Vagina (tissue), 2 donors: ENCODE measurements at places on chromosomes 5 and 9.

GRCh38 chr5:1462358-1462757, 17.1 kb upstream of the SLC6A3 start:
- no peak overlapping the region for H3K27ac ChIP-seq
- no peaks in the 10 kb centered on the region for H3K27me3 ChIP-seq
- no peak overlapping the region for H3K4me3 ChIP-seq
- no peaks in the 10 kb centered on the region for H3K36me3 ChIP-seq

- H3K27me3 ChIP-seq: no peaks in the 10 kb centered on the region
- no peak overlapping the region for H3K4me3 ChIP-seq
- no peak overlapping the region for H3K27ac ChIP-seq
- DNase-seq: no peak
- H3K4me1 ChIP-seq: no peaks in the 10 kb centered on the region
Measured at GRCh38 chr9:81132796-81133195, 556.6 kb downstream of the TLE1 start.

- H3K4me3 ChIP-seq: no peak overlapping the region
- DNase-seq: no peak
- H3K4me1 ChIP-seq: no peaks in the 10 kb centered on the region
- no peaks in the 10 kb centered on the region for H3K27me3 ChIP-seq
- H3K36me3 ChIP-seq: no peaks in the 10 kb centered on the region
- H3K27ac ChIP-seq: no peak overlapping the region
Measured at GRCh38 chr5:130034566-130035210, 130.4 kb downstream of the CHSY3 start.

GRCh38 chr9:91033797-91034196, 232.2 kb downstream of the SYK start:
- H3K27me3 ChIP-seq: no peaks in the 10 kb centered on the region
- peaks cover 22% of the 10 kb centered on the region for H3K4me1 ChIP-seq
- no peak overlapping the region for H3K4me3 ChIP-seq
- no peak overlapping the region for H3K27ac ChIP-seq
- no peaks in the 10 kb centered on the region for H3K36me3 ChIP-seq

DNA sequence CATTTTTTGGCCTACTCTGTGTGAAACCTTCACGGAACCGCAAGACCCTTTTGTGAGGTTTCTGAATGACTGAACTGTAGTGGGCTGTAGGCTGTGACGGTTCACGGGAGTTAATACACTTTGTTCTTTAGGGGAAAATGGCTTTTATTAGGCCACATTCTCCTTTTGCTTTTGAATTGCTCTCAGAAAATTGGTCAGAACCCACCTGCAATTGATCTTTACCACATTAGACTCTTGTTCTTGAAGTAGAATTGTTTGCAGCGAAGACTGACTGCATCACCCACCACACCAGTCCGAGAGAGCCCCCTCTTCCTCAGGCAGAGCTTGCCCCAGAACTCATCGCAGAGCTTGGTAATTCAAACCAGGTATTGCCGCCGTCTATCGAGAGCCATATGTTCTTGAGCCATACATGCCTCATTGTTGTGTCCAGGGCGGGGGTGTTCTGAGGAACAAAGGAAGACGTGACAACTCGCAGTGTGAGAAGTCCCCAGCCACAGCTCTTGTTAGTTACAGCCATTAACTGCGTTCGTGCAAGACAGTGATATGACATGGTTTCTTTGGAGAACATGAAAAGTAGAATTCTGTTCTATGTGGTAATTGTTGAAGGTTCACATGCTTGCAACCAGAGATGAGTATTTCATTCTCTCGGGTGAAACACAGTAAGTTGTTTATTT, 166.4 kb upstream of the OTULINL start:
- H3K27ac ChIP-seq: peak overlapping the region; percentile 4
- H3K36me3 ChIP-seq: no peaks in the 10 kb centered on the region
- H3K4me1 ChIP-seq: peaks cover 53% of the 10 kb centered on the region
- H3K27me3 ChIP-seq: no peaks in the 10 kb centered on the region

- H3K36me3 ChIP-seq: no peaks in the 10 kb centered on the region
- no peak overlapping the region for H3K4me3 ChIP-seq
- peaks cover 2% of the 10 kb centered on the region for H3K4me1 ChIP-seq
- H3K27me3 ChIP-seq: no peaks in the 10 kb centered on the region
- no peak for DNase-seq
Measured at GRCh38 chr9:126699401-126699881, 85.7 kb downstream of the LMX1B start.

DNA sequence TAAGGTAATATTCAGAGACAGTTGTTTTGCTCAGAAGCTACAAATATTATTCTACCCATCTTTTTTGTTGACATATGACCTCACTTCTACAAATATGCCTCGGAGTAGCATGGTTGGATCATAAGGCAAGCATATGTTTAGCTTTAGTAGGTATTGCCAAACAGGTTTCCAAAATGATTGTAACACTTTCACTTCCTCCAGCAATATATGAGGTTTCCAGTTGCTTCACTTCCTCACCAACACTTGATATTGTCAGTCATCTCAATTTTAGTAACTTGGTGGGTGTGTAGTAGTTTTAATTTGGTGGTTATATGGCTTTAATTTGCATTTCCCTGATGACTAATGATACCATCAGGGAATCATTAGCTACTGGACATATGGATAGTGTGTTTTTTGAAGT, 46.7 kb downstream of the TNFSF8 start:
- H3K27me3 ChIP-seq: no peaks in the 10 kb centered on the region
- H3K27ac ChIP-seq: no peak overlapping the region
- H3K4me1 ChIP-seq: no peaks in the 10 kb centered on the region
- no peak for DNase-seq

GRCh38 chr5:9624196-9624947, 5.8 kb downstream of the TAS2R1 start:
- H3K36me3 ChIP-seq: no peaks in the 10 kb centered on the region
- no peaks in the 10 kb centered on the region for H3K4me1 ChIP-seq
- DNase-seq: no peak
- no peak overlapping the region for H3K4me3 ChIP-seq

- H3K27ac ChIP-seq: no peak overlapping the region
- H3K27me3 ChIP-seq: no peaks in the 10 kb centered on the region
- no peaks in the 10 kb centered on the region for H3K4me1 ChIP-seq
- no peak for DNase-seq
Measured at GRCh38 chr5:170603578-170604565, 100.1 kb downstream of the KCNIP1 start.

DNA sequence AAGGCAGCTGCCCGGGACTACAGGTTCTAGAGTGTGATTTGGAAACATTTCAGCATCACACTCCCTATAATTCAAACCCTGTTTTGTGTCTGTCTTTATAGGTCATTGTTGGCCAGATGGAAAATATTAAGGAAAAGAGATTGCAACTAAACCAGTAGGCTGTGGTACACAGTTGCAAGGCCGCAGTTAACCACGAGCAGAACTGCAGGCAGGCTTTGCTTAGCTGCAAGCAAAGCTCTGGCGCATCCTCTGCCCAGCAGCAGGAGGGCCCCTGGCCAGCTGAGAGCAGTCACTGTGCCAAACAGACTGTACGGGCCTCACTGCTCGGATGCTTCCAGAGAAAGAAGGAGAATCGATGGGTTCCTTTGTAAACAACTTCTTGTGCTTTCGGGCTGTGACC, 204.5 kb downstream of the DENND1A start:
- DNase-seq: no peak
- H3K4me3 ChIP-seq: no peak overlapping the region
- no peaks in the 10 kb centered on the region for H3K36me3 ChIP-seq
- no peaks in the 10 kb centered on the region for H3K4me1 ChIP-seq

GRCh38 chr5:60036192-60036938, 142.8 kb upstream of the PDE4D start:
- no peaks in the 10 kb centered on the region for H3K36me3 ChIP-seq
- H3K27ac ChIP-seq: no peak overlapping the region
- no peaks in the 10 kb centered on the region for H3K4me1 ChIP-seq

DNA sequence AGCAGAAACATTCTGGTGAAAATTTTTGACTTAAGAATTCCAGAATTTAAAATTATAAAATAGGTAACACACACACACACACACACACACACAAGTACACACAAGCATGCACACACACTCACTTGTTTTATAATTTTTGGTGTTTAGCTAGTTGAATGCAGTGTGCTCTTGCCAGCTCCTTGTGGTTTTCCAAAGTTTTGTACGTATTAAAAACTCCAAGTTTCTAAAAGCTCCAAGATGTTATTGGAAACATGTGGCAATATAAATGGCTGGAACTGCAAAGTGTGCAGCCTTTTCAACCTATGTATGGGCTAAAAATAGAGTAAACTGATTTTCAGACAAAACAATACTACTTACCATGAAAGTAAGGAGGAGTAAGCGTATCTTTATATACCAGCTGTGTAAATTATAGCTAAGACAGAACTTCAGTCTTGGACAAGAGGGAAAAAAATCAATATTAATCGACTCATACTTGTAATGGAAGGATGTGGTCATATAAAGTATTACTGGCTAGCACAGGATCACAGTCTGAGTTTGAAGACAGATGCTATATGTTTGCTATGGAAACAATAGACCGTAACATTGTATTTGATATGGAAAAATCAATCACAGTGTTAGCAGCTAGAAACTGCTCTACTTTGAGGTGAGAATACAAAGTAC, 727.1 kb upstream of the GRAMD2B start:
- H3K4me1 ChIP-seq: peaks cover 21% of the 10 kb centered on the region
- H3K27me3 ChIP-seq: no peaks in the 10 kb centered on the region
- H3K36me3 ChIP-seq: no peaks in the 10 kb centered on the region

DNA sequence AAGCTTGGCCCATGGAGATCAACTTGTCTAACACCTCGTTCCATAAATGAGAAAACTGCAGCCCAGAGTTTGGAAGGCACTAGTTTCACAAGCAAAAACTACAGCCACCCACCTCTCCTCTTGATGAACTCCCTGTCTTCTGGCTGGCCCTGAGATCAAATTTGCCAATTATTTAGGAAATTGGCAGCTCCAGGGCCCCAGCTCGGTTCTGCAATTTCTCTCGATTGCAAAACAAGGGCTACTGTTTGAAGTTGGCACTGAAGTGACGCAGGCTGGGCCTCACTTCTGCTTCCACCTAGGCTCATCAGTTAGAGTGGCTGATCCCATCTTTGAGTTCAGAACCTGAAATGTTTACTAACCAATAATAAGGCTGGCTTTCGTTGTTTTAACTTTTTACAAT, 3.7 kb upstream of the GPX3 start:
- no peaks in the 10 kb centered on the region for H3K36me3 ChIP-seq
- no peak for DNase-seq
- no peak overlapping the region for H3K27ac ChIP-seq
- H3K4me3 ChIP-seq: no peak overlapping the region

- H3K36me3 ChIP-seq: no peaks in the 10 kb centered on the region
- H3K4me3 ChIP-seq: no peak overlapping the region
- no peaks in the 10 kb centered on the region for H3K4me1 ChIP-seq
- no peak for DNase-seq
- no peak overlapping the region for H3K27ac ChIP-seq
Measured at GRCh38 chr9:124950050-124950718, 9.3 kb upstream of the GOLGA1 start.

DNA sequence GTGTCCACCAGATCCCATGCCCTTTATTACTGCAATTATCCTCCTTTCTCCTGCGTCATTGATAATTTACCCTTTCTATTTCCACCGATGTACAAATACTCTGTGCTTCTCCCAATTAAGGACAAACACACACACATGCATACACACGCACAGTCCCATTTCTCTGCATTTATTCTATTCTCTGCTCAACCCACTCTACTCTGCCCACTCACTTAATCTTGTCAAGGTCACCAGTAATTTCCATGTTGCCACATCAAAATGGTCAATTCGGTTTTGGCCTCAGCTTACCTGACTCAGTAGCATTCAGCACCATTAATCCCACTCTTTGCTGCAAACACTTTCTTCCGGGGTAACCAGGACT, 14.6 kb upstream of the STRBP start:
- H3K27ac ChIP-seq: no peak overlapping the region
- no peaks in the 10 kb centered on the region for H3K36me3 ChIP-seq
- no peaks in the 10 kb centered on the region for H3K4me1 ChIP-seq
- no peak for DNase-seq
- H3K4me3 ChIP-seq: no peak overlapping the region
- H3K27me3 ChIP-seq: no peaks in the 10 kb centered on the region

- H3K27ac ChIP-seq: no peak overlapping the region
- H3K36me3 ChIP-seq: no peaks in the 10 kb centered on the region
- no peak overlapping the region for H3K4me3 ChIP-seq
- DNase-seq: no peak
- no peaks in the 10 kb centered on the region for H3K27me3 ChIP-seq
Measured at GRCh38 chr5:174625591-174626350, 98.6 kb upstream of the MSX2 start.

DNA sequence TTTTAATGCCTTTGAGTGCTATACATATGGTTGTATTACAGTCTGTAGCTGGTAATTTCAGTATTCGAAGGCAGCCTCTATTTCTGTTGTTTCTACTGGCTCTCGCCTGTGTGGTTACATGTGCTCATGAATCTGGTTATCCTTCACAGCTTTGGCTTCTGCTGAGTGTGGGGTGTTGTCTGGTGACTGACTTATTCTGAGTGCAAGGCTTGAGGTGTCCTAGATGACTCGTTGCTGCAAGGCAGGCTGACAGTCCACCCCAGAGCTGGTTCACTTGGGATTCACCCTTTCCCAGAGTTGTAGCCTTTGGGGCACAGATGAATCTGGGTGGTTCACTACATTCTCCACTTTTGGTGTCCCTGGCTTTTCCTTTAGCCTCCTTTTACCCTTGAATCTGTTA, 41.4 kb downstream of the PDE8B start:
- DNase-seq: no peak
- no peak overlapping the region for H3K4me3 ChIP-seq
- no peaks in the 10 kb centered on the region for H3K27me3 ChIP-seq
- no peaks in the 10 kb centered on the region for H3K36me3 ChIP-seq
- no peak overlapping the region for H3K27ac ChIP-seq

DNA sequence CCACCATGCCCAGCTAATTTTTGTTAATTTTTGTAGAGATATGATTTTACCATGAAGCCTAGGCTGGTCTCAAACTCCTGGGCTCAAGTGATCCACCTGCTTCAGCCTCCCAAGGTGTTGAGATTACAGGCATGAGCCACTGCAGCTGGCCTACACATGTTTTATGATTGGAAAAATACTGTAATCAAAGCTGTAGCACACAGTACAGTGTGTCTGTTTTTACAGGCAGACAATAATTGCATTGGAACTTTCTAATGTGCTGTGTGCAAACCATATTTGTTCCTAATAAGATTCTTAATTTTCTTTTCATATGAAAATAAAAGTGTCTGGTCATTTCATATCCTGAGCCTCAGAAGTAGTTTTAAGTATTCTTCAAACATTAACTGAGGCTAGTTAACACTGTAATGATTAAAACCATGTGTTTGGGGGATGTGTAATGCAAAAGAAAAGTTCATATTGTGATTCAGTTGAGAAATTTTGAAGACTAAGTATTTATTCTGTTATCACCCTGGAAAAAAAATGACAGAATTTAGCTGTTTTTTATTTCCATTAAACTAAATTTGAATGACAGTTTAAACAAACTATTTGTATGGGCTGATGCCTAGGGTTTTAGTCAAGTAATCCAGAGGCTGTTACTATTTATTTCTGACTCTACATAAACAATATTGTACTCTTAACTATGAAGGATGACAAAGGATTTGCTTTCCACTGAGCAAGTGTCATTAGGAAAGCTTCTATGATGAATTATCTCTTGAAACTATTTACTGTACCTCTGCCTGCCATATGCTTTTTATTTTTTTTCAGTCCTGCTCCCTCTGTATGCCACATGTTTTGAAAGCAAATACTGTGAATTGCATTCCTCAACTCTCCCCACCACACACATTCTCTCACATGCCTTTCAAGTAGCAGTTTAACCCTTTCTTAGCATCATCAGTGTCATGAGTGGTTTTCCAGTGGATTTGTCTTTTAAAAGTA, 111.5 kb downstream of the MTREX start:
- no peaks in the 10 kb centered on the region for H3K27me3 ChIP-seq
- no peak overlapping the region for H3K27ac ChIP-seq
- peaks cover 26% of the 10 kb centered on the region for H3K36me3 ChIP-seq
- no peak for DNase-seq
